Kidney (tissue), 22 donors: ENCODE measurements at places on chromosomes 1 and 21. TPM values are rescaled to one million over a fixed set of nuclear protein-coding genes. Genes with fewer than 3 reads are reported as not detected.

Gene FAM167B
- total RNA-seq: 19.6 TPM

Gene CFAP141
- total RNA-seq: not detected

- no peak overlapping the region for H3K4me3 ChIP-seq
- no peak overlapping the region for H3K27ac ChIP-seq
- H3K4me1 ChIP-seq: no peaks in the 10 kb centered on the region
- H3K27me3 ChIP-seq: peaks cover 11% of the 10 kb centered on the region
- DNase-seq: no peak
- H3K36me3 ChIP-seq: no peaks in the 10 kb centered on the region
These were observed 48.3 kb upstream of the H6PD start for GRCh38 chr1:9186082-9186859.

- no peak overlapping the region for H3K4me3 ChIP-seq
- no peak for DNase-seq
- H3K27me3 ChIP-seq: no peaks in the 10 kb centered on the region
- no peak overlapping the region for H3K27ac ChIP-seq
- H3K36me3 ChIP-seq: no peaks in the 10 kb centered on the region
- no peaks in the 10 kb centered on the region for H3K4me1 ChIP-seq
These were observed 48.9 kb downstream of the ATP6V1G3 start for GRCh38 chr1:198491596-198491995.

DNA sequence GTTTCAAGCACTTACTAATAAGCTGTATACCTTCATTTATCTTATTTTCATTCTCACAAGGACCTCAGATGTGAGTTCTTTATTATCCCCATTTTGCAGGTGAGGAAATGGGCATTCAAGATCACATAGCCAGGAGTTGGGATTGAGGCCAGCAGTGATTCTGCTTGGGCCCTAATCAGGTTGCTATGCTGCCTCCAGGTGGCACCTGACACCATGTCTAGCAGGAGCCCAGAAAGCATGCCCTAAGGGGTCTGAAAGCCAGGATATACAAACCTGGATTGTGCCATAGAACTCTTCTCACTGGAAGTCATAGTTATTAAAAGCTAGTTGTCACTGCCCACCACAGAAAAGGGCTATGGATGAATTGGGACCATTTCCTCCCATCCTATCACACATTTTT is 61.1 kb downstream of the FYB2 start:
- H3K27me3 ChIP-seq: no peaks in the 10 kb centered on the region
- no peak overlapping the region for H3K27ac ChIP-seq
- no peak overlapping the region for H3K4me3 ChIP-seq
- DNase-seq: peak; percentile 42
- peaks cover 4% of the 10 kb centered on the region for H3K4me1 ChIP-seq

GRCh38 chr1:201552941-201553351 is 14.0 kb downstream of the NAV1 start:
- no peaks in the 10 kb centered on the region for H3K4me1 ChIP-seq
- H3K27me3 ChIP-seq: no peaks in the 10 kb centered on the region
- H3K4me3 ChIP-seq: no peak overlapping the region
- no peaks in the 10 kb centered on the region for H3K36me3 ChIP-seq
- no peak overlapping the region for H3K27ac ChIP-seq
